ENCODE measurements at places on chromosomes 11 and 22.
A peak's percentile ranks its signal among the peaks of the same experiment; 100 is the strongest.

DNA sequence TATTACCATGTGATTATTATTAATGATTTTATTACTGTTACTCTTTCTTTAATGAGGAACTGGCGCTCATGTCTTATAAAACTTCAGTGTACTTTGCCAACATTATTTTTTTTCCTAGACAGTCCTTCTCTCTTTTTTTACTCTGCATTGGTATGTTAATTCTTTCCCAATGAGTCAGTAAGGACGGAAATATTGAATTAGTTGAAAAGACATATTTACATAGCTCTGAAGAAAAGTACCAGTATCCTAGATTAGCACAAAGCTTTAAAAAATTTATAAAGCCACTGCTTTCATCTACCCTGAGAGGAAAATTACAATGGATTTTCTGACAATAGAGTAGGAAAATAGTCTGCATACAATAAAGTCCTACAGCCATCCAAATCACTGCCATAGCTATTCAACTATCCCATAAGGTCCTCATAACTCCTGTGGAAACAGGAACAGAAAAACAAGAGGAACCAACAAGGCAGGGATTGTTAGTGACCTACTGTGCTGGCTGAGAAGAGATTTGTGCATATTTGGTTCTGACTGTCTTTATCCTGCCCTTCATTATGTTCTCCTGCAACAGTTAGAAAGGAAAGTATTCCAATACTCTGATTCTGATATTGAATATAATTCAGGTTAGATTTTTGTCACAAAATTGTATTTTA lies 314.4 kb downstream of the AASDHPPT start:
- DNase-seq, result no peak

- peak; percentile 44 for DNase-seq
These were observed 80.5 kb upstream of the ADSL start for GRCh38 chr22:40265783-40266182.

GRCh38 chr22:38428714-38429113 lies 26.3 kb downstream of the KCNJ4 start:
- DNase-seq, result no peak

DNA sequence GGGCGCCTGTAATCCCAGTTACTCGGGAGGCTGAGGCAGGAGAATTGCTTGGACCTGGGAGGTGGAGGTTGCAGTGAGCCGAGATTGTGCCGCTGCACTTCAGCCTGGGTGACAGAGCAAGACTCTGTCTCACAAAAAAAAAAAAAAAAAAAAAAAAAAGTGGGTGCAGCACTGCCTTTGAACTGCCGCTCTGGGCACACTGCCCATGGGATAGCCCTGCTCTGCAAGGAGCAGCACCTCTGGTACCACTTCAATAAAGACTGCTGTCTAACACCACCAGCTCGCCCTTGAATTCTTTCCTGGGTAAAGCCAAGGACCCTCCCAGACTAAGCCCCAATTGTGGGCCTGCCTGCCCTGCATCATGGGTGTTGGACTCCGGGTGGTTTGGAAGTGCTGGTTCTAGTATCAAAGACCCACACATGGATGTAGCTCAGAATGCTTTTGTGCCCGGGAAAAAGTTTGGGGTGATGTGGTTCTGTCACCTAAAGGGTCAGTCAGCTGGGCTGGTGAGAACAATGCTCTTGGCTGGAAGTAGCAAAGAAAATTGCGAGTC lies 444.3 kb downstream of the TBC1D22A start:
- no peak for DNase-seq

- DNase-seq, result peak; percentile 42
These were observed 389 bp downstream of the MICALL1 start for GRCh38 chr22:37906364-37907008.

- DNase-seq, result no peak
These were observed 121.5 kb downstream of the RRAS2 start for GRCh38 chr11:14237444-14237961.

DNA sequence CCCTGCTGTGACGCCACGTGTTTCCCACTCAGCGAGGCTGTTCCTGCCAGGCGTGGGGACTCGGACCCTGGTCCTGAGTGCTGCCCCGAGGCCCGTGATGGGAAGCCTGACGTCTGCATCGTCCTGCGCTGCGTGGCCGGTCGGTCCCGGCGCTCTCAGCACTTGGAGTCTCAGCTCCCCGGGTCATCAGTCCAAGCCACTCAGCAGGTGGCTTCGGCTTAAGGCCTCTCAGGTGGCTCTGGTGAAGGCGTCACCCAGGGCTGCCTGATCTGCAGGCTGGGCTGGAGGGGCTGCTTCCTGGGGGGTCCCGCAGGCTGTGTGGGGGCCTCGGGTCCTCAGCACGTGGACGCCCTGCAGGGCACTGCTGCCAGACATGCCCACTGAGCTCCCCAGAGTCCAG lies 35.3 kb downstream of the BRSK2 start:
- DNase-seq, result no peak

GRCh38 chr22:22030493-22031182 lies 48.1 kb upstream of the TOP3B start:
- DNase-seq, result no peak

DNA sequence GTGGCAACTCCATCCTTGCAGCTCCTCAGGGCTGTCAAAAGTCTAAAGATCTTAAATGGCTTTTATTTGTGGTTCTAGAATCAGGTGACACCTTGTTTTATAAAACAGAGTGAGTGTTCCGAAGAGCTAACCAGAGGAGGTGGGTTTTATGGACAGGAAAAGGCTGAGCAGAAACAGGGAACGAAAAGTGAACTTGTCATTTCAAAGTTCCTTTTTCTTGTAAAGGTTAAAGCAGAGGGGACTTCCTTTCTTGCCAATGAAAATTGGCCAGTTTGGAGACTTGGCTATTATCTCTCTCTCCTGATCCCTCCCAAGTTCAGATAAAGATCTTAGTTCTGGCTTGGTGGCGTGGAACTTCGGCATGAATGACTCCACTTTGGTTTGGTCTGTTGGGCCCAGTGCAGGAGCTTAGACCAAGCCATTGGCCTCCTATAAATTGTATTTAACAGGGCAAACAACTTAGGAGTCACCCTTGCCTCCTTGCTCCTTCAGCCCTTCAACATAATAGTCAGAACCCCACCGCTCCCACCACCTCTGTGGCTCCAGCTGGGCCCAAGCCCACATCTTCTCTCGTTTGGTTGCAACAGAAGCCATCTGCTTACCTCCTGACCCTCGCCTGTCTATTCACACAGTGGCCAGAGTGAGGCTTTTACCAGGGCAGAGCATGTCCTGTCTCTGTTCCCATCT lies 102.4 kb upstream of the THY1 start:
- DNase-seq, result no peak

- no peak for DNase-seq
These were observed 5.3 kb downstream of the SLC37A2 start for GRCh38 chr11:125068368-125068767.

DNA sequence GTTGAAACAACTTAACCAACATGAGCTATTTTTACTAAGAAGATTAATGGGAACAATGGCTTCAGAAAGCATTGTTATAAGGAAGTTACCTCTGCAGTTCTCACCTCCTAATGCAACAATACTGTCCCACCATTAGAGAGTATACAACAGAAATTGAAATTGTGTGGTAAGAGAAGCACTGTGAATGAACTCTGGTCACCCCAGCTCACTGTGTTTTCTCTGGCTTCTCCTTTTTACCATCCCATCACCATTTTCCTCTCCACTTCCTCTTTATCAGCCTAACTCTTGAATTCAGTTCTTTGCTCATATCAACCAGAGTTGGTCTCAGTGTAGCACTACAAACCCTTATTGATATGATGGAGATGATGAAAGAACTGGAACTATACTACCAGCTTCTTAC lies 138.0 kb upstream of the POU2AF2 start:
- no peak for DNase-seq

- DNase-seq, result no peak
These were observed 2.4 kb downstream of the TRIM22 start for GRCh38 chr11:5691964-5692361.

DNA sequence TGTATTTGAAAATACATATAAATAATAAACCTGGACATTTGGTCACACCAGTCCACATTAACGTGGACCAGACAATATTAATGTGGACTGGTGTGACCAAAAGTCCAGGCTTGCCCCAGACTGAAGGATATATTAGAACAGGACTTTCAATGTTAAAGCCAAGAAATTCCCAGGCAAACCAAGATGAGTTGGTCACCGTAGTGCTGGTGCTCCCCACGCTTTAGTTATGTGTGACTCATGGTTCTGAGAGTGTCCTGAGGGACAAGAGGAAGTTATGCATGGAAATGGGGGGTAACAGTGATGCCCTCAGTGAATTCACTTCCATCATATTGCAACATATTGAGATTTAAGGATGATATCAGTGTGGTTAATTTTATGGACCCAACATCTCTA lies 31.4 kb downstream of the POU2AF1 start:
- DNase-seq, result no peak

DNA sequence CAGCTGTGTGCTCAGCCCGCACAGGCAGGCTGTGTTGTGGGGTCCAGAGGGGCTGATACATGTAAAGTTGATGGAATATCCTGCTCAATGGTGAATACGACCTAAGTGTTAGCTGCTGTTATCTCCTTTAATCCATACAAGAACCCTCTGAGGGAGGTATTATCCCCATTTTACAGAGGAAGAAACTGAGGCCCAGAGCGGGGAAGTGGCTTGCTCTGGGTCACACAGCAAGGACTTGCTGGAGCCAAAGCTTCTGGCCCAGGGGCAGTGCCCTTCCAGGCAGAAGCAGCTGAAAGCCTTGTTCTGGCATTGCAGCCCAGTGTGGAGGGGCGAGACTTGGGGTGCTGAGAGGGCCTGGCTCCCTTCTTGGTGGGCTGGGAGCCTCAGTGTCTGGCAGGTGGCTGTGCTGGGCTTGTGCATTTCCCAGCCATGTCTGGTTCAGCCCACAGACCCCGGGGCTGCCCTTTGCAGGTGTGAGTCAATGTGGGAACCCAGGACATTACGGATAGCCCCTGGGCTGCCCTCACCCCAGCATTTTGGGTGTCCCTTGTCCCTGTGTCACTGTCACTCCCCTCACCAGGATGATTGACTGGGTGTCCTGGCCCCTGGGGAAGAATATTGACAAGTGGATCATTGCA lies 10.4 kb downstream of the USP35 start:
- no peak for DNase-seq

DNA sequence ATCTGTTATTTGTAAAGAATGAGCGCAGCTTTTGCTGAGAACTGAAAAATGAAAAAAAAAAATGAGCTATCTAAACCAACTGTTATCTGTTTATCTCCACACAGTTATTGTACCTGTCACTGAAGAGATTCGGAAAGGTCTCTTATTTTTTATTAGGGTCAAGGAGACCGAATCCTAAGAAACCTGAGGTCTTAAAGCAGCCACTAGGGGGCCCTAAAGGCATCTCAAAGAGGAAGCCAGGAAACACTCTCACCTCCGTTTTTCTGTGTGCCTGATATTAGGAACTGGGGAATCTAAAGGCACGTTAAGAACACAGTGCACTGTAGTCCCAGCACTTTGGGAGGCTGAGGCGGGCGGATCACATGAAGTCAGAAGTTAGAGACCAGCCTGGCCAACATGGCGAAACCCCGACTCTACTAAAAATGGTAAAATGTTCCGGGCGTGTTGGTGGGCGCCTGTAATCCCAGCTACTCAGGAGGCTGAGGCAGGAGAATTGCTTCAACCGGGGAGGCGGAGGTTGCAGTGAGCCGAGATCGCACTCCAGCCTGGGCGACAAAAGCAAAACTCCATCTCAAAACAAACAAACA lies 3.5 kb upstream of the LARGE1 start:
- DNase-seq, result peak; percentile 53

DNA sequence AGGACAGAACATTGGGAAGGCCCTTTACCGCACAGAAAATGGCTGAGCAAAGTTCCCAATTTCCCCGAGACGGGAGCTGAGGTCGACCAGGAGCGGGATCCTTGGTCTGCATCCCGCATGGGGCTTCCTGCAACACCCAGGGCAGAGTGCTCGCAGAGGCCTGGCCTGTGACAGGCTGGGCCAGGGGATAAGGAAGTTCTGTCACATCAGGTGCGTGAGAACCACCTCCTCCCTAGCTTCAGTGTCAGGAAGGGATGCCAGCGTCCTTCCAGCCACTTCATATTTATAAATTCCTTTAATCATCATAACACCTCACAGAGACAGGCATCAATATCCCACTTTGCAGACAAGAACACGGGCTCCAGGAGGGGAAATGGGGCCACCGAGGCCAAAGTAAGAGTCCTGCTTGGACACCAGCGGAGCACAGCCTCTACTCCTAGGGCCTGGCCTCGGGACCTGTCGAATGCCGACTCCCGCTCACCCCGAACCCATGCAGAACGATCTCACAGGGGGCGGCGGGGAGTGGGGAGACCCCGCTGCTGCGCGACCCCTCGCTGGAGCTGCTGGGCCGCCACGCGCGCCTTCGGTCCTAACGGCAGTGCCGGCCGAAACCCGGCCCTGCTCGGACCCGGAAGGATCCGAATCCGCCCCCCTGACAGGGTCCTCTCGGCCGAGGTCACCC lies 532 bp downstream of the BET1L start:
- DNase-seq, result peak; percentile 38

DNA sequence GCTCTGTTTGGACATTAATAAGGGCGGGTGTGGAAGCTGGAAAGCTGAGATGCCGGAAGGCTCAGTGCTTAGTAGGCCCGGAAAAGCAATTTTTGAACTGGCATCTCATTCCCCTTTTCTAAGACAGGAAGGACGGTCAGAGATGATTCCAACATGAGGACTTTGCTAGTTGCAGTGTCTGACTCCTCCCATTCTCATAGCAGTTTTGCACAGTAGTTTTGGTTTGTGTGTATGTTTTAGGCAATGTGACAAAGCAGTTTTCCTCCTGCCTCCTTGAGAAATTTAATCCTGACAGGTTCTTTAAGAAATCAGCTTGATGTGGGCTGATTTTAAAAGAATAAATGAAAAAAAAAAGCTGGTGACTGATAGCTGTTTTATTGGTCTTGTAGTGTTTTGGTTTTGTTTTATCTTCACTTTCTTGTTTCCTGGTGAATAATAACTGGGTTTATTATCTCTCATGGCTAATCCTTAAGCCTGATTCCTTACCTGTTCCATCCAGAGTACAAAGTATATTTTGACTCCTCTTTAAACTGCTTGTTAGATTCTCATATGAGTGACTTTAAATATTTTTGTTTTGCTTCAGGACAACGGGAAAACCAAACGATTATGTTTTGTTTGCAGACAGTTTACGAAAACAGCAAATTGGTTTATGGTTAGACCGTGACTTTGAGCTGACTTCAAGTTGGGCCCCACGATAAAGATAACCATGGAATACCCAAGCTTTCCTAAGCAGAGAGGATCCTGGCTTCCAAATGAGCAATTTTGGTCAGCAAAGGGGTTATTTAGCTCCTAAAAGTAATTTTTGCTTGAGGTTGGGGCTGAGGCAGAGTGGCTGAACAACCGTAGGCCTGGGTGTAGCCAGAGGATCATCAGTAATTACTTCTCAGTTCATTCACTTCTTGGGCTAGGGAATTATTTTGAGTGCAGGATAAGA lies 3.4 kb downstream of the PTPRJ start:
- peak; percentile 65 for DNase-seq

- no peak for DNase-seq
These were observed 19.1 kb downstream of the ZBTB44 start for GRCh38 chr11:130295657-130296056.

GRCh38 chr22:35150183-35151107 lies 84.5 kb downstream of the ISX start:
- DNase-seq, result peak; percentile 75

- DNase-seq, result no peak
These were observed 29.5 kb upstream of the APOA1 start for GRCh38 chr11:116866804-116867455.
